ENCODE measurements at places on chromosomes 7 and 10.
A peak's percentile ranks its signal among the peaks of the same experiment; 100 is the strongest.

DNA sequence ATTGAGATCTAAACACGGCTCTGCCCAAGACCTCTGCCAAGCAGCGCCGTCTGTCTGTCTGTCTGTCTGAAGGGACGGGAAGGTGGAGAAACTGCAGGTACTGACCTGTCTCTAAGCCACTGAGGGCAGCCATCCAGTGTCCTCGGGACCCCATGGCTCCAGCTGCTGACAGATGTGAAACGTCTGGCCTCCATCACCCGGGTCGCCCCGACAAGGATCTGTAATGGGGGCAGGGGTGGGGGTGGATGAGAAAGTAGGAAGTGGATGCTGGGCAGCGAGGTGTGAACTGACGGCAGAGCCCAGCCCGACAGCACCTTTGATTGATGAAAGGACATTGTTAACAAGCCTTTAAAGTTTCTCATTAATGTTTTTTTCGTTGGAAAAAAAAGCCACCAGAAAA lies 193.1 kb downstream of the EBF3 start:
- DNase-seq: no peak

- DNase-seq: no peak
These were observed 79.4 kb downstream of the HYCC1 start for GRCh38 chr7:22934473-22935065.

- DNase-seq: no peak
These were observed 16.1 kb downstream of the MYL10 start for GRCh38 chr7:101612885-101613515.

DNA sequence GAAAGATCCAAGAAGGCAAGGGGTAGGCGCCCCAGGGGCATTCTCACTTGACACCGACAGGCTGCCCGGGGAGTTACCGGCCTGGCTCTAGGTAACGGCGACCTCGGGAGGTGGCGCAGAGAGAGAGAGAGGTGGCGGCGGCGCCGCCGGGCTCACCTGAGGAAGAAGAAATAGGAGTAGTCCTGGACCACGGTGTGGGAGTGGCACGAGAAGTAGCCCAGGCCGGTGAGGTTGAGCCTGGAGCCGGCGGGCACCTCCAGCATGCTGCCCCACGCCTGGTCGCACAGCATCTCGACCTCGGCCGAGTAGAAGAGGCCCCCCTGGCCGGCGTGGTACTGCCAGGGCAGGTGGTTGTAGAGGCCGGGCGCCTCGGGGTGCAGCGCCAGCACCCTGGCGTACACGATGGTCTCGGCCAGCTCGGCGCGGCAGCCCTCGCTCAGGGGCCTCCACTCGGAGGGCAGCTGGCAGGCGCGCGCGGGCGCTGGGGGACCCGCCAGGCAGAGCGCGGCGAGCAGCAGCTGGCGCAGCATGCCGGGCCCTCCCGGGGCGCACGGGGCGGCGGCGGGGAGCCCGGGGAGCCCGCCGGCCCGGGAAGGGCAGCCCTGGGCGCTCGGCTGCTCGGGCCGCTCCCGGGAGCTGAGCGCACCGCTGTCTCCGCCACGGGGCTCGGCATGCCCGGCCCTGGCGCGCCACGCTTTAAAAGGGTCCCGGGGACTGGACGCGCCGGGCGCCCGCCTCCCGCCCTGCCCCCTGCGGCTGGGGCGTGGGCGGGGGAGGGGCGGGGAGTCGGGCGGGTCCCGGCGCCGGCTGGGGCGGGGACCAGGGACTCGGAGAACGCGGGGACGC lies at the start of gene CCDC3:
Gene CCDC3 (minus strand): TSS at position 673 of the 846 bp plus-strand sequence. CDS start 143 bp downstream, at position 530.
- DNase-seq: peak; percentile 3

- no peak for DNase-seq
These were observed 53.6 kb downstream of the MKLN1 start for GRCh38 chr7:131381069-131381838.

- DNase-seq: no peak
These were observed 35.3 kb downstream of the COG5 start for GRCh38 chr7:107528461-107528860.

DNA sequence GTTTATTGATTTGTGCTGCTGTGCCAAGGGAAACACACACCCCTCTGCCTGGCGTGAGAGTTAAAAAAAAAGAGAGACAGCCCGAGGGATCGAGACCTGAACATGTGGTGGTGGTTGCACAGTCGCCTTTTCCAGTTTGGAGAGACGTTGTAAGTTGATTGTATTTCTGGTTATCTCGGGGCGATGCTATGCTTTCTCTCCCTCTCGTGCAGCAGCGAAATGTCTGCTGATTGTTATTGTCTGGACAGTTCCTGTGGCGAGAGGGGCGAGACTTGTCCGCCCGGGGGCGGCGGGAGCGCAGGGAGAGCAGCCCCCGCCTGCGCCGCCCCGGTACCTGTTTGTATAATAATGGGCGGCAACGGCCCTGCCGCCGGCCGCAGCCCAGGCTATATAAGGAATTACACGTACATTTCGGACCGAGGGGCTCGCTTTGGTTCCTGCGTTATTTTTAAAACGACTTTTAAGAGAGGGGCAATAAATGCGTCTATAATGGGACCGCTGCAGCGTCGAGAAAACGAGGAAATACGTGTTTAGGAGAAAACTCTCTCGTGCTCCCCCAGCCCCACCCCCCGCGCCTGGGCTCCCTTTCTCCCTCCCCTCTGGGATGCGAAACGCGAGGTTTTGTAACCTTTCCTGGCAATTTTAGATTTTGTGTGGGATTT lies 1.7 kb downstream of the ZEB1 start:
- DNase-seq: peak; percentile 7

GRCh38 chr10:87675396-87676376 lies 16.0 kb downstream of the PAPSS2 start:
- no peak for DNase-seq

GRCh38 chr10:17473228-17473950 lies 19.0 kb upstream of the ST8SIA6 start:
- no peak for DNase-seq

- DNase-seq: peak; percentile 7
These were observed 9.1 kb downstream of the CREB3L2 start for GRCh38 chr7:137992550-137993394.

- no peak for DNase-seq
These were observed 133.6 kb downstream of the TMEM26 start for GRCh38 chr10:61319386-61320256.

- DNase-seq: peak; percentile 21
These were observed 372.5 kb downstream of the SDK1 start for GRCh38 chr7:3673524-3673923.

- DNase-seq: no peak
These were observed 5.3 kb downstream of the CYP3A7 start for GRCh38 chr7:99729486-99730237.

DNA sequence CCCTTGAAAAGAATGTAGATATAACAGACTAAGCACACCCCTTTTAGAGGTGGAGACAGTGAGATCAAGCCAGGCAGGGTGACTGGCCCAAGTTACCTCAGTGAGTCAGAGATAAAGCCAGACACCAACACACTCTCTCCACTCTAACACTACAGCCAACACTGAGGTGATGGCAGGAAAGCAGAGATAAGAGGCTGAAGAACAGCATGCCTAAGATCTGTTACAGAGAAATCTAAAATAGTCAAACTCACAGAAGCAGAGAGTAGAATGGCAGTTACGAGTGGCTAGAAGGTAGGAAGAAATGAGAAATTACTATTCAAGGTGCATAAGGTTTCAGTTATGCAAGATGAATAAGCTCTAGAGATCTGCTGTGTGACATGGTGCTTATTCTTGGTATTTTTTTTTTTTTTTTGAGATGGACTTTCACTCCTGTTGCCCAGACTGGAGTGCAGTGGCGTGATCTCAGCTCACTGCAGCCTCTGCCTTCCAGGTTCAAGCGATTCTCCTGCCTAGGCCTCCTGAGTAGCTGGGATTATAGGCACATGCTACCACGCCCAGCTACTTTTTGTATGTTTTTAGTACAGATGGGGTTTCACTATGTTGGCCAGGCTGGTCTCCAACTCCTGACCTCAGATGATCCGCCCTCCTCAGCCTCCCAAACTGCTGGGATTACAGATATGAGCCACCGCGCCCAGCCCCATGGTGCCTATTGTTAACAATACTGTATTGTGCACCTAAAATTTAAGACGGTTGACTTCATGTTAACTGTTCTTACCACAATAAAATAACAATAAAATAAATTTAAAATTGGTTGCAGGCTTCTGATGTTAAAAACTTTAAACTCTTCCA lies 28.7 kb downstream of the ICA1 start:
- no peak for DNase-seq

DNA sequence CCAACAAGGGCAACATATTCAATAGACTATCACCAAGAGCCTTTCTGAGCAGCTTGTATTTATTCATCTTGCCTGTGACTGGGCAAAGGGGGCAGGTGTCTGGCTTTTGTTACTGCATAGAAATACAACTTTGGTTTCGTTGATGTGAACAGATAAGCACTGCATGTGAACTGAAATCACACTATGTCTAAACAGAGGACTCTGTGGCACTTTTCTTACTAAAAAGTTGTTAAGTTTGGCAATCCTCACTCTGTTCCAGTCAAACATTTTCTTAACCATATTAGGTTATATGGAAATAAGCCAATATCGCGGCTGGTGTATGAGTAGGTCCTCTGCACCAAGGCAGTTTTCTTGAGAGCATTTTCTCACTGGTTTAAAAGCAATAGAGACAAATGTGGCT lies 48.5 kb downstream of the CALD1 start:
- DNase-seq: no peak

DNA sequence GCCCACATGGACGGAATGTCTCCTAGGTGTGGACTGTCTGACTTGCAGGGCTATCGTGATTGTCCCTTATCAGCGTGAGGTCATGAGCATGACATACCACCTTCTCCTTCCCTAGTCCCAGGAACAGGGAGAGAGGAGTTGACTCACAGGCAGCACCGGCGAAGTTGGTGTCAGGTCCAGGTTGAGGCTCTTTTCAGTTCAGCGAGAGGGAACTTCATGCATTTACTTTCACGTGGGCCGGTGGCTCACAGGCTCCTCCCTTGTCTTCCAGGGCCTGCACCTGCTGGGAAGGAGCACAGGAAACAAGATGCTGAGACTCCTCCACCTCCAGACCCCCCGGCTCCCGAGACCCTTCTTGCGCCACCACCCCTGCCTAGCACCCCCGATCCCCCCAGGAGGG lies 46.1 kb downstream of the PROSER2 start:
- DNase-seq: no peak

DNA sequence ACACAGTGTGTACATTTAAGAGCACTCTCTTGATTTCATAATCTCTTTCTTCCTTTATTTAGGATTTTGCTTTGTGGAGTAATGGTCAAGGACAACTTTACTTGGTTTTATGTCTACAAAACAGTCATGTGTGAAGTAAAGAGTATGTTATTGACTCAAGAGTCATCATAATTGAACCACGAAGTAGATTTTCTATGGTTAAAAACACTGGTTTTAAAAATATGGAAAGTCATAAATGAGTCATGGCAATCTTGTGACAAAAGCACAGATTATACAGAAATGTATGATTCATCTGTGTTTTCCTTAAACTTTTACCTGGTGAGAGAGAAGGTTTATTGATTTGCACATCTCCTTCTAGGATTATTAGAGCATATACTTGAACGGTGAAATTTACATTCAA lies 969.7 kb downstream of the GATA3 start:
- no peak for DNase-seq

GRCh38 chr10:93758508-93758885 lies 761 bp downstream of the LGI1 start:
- DNase-seq: no peak

DNA sequence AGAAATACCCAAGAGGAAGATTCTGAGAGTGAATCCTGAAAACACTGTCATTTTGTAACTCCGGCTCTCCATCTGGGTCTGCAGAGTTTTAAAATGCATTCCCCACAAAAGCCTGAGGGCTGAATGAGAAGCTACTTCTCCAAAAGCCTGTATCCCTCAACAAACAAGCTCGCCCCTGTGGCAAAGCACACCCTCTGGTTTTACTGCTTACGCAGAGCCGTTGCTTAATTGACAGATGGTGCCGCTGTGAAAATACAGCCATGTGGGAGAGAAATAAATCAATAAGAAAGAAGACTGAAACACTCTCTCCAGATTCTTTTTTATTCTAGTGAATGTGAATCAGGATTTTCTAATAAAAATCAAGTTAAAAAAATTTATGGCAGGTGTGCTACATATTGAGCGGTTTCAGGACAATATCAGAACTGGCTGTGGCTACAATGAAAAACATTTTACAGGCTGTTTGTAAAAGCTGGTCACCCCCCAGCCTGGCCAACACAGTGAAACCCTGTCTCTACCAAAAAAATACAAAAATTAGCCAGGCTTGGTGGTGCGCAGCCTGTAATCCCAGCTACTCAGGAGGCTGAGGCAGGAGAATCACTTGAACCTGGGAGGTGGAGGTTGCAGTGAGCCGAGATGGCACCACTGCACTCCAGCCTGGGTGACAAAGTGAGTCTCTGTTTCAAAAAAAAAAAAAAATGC lies 32.5 kb downstream of the C7orf33 start:
- no peak for DNase-seq

- DNase-seq: no peak
These were observed 382.8 kb downstream of the SDK1 start for GRCh38 chr7:3683546-3684539.

GRCh38 chr7:21939136-21939857 lies 6.4 kb downstream of the CDCA7L start:
- DNase-seq: peak; percentile 55
